Effector CD4-positive, alpha-beta T cell (primary cell): ENCODE measurements at places on chromosomes 4 and X.

DNA sequence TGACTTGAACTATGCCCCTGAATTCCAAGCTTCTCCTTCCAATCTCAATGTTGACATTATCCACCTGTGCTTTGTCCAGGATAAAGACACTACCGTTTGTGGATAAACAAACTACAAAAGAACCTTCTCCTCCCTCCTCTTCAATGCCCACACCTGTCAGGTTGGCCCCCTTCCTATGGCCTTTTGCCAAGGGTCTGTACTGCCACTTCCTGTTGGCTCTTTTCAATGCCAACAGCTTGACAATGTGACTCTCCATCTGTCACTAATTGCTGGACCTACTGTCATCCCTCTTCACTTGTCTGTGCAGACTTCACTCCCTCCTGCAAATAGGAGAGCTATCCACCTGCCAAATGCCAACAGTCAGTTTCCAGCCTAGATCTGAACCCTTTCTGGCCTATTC, 35.8 kb upstream of the MID1 start:
- no peak for DNase-seq

- no peak for DNase-seq
Measured at GRCh38 chr4:140654495-140654814, 85.7 kb upstream of the UCP1 start.

- no peak for DNase-seq
Measured at GRCh38 chr4:76960014-76960413, 10.5 kb downstream of the SEPTIN11 start.

DNA sequence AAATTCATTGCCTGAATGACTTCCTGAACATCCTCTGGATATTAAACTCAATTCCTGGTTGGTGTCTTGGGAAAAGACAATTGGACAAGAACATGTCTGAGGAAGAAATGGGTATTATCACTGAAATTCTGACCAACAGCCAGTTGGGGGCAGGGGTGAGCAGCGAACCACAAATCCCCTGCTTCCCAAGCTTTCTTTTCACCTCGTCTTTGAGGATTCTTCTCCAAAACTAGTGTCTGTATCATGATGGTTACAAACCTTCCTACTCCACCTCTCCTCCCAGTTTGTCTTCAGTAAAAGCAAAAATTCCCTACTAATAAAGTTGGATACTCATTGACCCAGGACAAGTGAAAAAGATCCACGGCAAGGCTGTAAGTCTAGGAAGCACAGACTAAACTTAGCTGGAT, 48.3 kb upstream of the WDR1 start:
- DNase-seq: no peak

- DNase-seq: no peak
Measured at GRCh38 chr4:70666369-70666768, at the start of gene JCHAIN. TSS of gene JCHAIN (minus strand) at chr4:70666508. CDS start at chr4:70666490, 18 bp downstream.

DNA sequence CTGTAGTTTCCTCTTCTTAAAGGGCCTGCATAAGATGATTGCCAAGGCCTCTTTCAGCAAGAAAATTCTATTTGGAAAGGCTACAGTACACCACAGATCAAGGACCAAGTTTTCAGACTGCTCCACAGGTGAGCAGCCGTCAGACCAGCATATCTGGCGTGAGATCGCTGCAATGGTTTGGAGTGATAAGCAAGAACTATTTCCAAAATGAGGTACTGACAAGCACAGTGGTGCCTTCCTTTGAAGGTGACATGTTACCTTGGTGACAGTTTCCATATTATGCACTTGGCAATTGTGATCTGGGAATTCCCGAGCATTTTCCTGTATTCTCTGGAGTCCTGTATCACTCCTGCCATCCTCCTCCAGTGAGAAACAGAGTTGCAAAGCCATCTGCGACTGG, 7.3 kb upstream of the TMEM150C start:
- DNase-seq: no peak

- no peak for DNase-seq
Measured at GRCh38 chrX:17613979-17614588, 123.2 kb upstream of the SCML1 start.

GRCh38 chr4:166435449-166435848, 562.4 kb downstream of the TLL1 start:
- DNase-seq: no peak

DNA sequence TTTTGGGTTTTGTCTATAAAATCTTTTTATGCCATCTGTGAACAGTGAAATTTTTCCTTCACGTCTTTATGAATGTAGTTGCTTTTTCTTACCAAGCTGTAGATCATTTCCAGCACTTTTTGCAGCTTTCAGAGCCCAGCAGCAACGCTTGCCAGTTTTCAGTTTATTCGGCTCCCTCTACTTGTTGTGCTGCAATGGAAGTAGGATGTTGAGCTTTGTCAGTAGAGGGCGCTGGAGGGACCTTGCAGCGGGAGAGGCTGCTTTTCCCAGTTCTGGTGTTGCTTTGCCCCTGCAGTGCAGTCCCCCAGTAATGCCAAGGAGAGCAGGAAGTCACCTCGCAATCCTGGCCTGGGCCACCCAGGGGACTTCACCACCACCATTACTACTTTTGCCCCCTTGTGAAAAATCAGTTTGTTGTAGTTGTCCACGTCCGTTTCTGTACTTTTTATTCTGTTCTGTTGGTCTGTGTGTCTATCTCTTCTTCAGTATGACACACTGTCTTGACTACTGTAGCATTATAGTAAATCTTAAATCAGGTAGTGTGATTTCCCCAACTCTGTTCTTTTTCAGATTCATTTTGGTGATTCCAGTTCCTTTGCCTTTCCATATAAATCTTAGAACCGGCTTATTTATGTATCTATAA, 21.8 kb downstream of the CMC4 start:
- peak; percentile 30 for DNase-seq

- DNase-seq: no peak
Measured at GRCh38 chr4:104976262-104976661, 170.4 kb upstream of the TET2 start.

DNA sequence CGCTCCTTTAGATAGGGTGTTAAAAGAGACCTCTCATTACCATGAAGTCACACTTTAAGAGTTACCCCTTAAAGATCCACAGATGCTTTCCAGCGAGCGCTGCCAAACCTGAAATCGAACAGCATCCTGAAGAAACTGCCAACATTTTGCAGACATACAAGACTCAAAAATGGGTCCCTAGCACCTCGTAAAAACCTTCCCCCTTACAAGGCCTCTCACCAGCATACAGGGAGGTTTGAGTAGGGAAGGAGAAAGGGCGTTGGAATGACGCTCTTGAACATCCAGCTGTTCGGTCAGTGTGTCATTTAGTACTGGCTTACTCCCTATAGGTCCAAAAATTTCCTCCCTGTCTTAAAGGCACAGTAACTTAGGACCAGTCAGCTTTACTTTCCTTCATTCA, 45.3 kb upstream of the PGRMC1 start:
- no peak for DNase-seq

GRCh38 chr4:14837860-14838259, 164.4 kb upstream of the CPEB2 start:
- DNase-seq: no peak

- no peak for DNase-seq
Measured at GRCh38 chr4:142719854-142720541, 126.1 kb downstream of the INPP4B start.

GRCh38 chrX:13473442-13474163, 95.8 kb upstream of the EGFL6 start:
- no peak for DNase-seq

GRCh38 chr4:120232050-120232449, 165.4 kb upstream of the MAD2L1 start:
- DNase-seq: no peak

DNA sequence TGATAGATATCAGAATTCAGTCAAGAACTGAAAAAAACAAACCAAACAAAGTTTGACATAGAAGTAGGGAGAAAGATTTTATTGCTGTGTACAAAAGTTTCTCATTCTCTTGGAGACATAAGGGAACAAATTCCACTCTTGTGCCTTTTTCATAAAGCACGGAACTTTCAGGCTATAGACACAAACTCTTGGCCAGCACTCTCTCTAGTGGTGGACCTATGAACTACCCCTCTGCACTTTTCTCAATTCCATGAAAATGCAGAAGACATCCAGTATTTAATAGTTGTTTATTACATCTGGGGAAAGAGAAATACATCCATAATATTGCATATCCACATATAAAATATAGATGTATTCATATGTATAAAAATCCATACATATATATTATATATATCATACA, 291.6 kb upstream of the HS3ST1 start:
- DNase-seq: no peak

- no peak for DNase-seq
Measured at GRCh38 chr4:148044089-148044911, 312.4 kb downstream of the ARHGAP10 start.

GRCh38 chrX:70436343-70436742, 8.3 kb upstream of the DLG3 start:
- DNase-seq: no peak

DNA sequence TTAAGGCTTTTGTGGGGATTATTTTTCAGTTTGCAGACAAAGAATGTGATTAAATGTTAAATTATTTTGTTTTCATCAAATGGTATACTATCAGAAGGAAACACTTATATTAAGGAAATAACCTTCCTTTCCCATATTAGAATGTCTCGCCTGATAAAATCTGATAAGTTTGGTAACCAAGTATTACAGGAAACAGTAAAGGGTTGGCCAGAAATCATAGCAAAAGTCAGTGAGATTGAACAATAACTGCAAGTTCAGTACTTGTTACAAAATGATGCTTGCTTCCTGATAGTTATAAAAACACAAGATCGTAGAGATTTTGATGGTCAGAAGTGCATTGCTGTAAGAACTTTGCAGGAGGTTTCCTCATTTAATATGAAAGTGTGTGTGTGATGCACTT, 40.5 kb downstream of the FABP2 start:
- DNase-seq: no peak

- no peak for DNase-seq
Measured at GRCh38 chrX:134146493-134146892, 90.5 kb upstream of the CCDC160 start.

DNA sequence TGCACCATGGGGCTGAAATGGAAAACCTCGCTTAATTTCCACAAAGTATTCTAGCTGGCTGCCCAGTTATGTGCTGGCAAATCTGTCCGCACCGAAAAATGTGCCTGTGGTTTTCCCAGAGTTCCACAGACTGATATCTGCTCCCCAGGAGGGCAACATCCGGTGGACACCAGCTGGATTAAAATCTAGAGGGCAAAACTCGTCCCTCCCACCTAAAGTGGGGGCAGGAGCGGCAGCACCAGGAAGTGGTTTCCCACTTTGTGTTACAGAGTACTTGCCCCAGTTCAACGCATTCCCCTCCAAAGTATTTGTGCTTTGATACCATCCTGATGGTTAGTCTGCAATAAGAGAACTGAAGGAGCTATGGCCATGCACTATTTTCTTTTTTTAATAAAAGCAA, 187.6 kb downstream of the TSPAN5 start:
- DNase-seq: no peak

DNA sequence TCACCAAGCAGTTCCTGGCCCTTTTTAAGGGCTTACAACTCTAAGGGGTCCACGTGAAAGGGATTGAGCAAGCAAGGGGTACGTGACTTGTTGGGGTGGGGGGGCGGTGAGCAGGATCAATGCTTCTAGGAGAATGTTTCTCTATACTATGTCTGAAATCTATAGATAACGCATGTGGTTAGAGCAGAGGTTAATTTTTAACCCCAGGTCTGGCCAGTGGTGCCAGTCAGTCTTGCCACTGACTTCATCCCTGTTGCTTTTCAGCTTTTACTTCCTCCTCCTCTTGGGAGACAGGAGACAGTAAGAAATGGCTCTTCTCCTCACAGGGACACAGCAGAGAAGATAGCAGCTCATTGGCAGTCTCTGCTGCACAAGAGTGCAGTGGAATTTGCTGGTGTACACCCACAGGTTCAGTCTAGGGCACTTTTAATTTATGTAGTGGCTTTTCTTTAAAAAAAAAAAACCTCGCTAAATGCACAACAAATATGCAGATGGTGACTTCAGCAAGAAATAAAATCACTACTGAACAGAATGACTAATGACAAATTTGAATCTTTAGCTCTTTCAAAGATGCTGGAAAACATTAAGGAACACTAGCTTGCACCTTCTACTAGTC, 190.5 kb downstream of the CCNG2 start:
- no peak for DNase-seq

DNA sequence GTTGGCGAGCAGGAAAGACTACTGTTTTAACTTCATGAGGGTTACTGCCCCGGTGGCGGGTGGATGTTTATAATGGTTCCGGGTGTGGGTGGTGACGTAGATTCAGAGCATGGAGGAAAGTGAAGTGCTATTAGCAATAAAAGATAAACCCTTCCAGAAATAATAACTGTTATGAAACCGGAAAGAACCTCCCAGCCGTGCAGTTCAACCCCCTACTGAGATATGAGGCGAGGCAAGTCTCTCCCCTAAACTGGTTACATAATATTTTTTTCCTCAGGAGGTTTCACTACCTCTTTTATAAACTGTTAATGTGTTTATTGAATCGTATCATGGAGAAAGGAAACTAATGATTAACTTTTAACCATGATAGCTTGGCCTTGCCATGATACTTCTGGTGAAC, 33.9 kb upstream of the STIM2 start:
- DNase-seq: no peak

DNA sequence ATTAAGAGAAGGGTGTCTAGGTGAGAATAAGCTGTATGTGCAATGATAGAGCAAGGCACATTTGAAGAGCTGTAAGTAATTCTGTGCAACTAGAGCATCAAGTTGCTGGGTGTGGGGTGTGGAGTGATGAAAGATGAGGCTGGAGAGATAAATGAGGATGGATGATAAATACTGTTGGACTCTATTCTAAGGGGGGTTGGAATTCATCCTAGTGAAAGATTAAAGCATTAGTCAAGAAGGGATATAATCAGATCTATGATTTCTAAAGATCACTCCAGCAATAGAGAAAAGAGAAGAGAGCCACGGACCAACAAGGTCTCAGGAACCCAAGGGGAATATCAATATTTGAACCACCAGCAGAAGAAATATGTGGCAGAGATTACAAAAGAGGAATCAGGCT, 415.0 kb upstream of the RPS6KA3 start:
- DNase-seq: no peak

DNA sequence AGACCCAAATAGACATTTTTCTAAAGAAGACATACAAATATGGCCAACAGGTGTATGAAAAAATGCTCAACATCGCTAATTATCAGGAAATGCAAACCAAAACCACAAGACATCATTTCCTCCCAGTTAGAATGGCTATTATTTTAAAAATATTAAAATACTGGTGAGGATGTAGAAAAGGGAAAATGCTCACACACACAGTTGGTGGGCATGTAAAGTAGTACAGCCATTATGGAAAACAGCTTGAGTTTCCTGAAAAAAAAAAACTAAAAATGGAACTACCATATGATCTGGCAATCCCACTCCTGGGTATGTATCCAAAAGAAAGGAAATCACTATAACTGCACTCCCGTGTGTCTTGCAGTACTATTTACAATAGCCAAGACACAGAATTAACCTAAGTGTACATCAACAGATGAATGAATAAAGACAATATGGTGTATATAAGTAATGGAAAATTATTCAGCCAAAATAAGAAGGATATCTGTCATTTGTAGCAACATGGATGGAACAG, 128.9 kb upstream of the DKK2 start:
- DNase-seq: no peak

DNA sequence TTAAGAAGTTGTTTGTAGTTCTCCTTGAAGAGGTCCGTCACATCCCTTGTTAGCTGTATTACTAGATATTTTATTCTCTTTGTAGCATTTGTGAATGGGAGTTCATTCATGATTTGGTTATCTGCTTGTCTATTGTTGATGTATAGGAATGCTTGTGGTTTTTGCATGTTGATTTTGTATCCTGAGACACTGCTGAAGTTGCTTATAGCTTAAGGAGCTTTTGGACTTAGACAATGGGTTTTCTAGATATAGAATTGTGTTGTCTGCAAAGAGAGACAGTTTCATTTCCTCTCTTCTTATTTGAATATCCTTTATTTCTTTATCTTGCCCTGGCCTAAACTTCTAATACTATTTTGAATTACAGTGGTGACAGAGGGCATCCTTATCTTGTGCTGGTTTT, 52.1 kb upstream of the GRID2 start:
- no peak for DNase-seq
